ENCODE measurements at places on chromosomes 5 and 9.

GRCh38 chr5:84274585-84275468 lies 109.9 kb downstream of the EDIL3 start:
- DNase-seq: no peak

DNA sequence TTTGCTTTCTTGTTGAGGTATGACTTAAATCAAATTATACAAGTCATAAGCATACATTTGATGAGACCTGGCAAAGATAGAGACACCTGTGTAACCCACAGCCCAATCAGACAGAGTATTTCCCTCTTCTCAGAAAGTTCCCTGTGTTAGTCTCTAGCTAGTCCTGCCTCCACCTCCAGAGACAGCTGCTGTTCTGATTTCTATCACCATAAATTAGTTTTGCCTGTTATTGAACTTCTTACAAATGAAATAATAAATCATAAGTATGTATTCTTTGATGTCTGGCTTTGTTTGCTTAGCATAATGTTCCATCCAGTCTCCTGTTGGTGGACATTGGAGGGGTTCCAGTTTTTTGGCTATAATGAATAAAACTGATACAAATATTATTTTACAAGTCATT lies 194.5 kb downstream of the ICE1 start:
- DNase-seq: no peak

DNA sequence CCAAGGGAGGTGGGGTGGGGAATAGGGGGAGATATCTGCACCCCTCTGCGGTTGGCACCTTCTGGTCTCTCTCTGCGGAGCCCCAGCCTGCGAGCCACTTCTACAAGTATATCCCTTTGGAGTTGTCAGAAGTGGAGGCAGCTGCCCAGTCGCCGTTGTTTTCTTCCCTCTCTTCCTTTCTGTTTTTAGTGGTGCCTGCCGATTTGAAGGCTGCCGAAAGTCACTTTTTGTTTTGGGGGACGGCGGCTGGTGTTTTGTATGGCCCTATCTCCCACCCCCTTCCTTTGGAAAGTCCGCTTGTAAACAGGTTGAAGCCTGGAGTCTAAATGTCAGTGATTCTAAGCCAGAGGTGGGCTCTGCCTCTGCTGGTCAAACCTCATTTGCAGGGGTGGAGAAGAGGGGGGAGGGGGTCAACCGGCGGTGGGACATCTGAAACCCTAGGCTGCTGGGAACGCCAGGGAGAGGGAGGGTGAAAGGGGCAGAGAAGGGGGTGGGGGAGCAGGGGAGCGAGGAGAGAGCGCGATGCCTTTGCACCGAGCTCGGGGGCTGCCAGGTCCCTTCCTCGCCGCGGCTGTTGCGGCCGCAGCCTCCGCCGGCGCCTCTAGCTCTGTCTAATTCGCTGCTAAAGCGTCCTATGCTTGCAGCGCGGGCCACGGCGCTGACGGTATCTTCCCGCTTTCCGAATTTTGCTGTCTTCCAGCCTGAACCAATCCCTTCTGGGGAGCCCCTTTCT lies at the start of gene FGF10:
TSS of gene FGF10 (minus strand) at position 331 of the 733 bp plus-strand sequence. CDS start 738 bp downstream, outside the sequence.
- no peak for DNase-seq

- no peak for DNase-seq
These were observed 10.0 kb upstream of the AGPAT2 start for GRCh38 chr9:136697146-136697820.

- DNase-seq: no peak
These were observed 263.1 kb upstream of the COX7C start for GRCh38 chr5:86354664-86355063.

All from brain pericyte (primary cell).